ENCODE measurements at places on chromosomes 6 and 20.

- DNase-seq: no peak
These were observed 507.7 kb upstream of the SLC35B3 start for GRCh38 chr6:8943073-8943472.

GRCh38 chr6:6315660-6316059 is 4.8 kb downstream of the F13A1 start:
- DNase-seq: no peak

GRCh38 chr6:32974016-32974333 is 5.6 kb downstream of the BRD2 start:
- no peak for DNase-seq

DNA sequence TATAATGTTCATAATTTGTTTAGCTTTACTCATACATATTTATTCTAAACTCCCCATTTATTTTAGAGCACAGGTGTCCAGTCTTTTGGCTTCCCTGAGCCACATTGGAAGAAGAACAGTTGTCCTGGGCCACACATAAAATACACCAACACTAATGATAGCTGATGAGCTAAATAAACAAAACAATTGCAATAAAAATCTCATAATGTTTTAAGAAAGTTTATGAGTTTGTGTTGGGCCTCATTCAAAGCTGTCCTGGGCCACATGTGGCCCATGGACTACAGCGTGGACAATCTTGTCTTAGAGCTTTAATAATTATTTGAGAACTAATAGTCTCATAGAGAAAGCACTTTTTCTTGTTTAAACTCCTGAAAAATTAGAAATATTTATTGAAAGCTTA is 131.3 kb downstream of the MYO6 start:
- DNase-seq: no peak

DNA sequence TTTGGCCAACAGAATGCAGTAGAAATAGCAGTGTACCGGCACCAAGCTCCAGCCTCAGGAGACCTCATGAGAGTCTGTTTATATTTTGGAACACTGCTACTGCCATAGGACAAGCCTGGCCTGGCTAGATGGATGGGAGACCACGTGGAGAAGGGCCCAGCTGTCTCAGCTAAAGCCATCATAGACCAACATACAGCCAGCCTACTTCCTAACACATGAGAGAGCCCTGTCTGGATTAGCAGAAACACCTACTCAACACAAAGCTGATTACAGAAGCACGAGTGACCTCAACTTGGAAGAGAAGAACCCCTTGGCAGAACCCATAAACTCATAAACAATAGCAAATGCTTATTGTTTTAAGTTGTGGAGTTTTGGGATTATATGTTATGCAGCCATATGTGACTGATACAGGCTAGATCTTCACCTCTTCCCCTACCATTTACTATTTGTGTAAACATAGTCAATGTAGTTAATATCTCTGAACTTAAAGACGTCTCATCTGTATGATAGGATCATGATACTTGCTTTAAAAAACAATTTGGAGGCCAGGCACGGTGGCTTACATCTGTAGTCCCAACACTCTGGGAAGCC is 199.4 kb upstream of the ZNF217 start:
- DNase-seq: no peak

GRCh38 chr6:108650325-108650724 is 89.6 kb downstream of the FOXO3 start:
- DNase-seq: no peak

GRCh38 chr6:7425808-7426190 is 36.2 kb downstream of the RIOK1 start:
- no peak for DNase-seq

DNA sequence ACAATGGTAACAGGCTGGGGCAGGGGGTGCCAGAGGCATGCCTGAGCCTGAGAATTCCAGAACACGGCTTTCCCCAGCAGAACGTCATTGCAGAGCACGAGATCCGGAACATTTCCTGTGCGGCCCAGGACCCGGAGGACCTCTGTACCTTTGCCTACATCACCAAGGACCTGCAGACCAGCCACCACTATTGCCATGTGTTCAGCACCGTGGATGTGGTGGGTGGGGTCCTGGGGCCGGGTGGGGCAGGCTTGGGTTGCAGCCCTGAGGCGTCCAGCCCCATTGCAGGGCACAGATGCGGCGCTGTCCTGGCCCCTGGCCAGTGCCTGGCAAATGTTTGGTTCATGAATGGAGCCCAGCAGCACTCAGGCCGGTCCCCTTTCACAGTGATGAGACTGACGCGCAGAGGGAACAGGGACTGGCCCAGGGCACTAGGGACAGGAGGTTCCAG is 57.1 kb downstream of the TCP11 start:
- no peak for DNase-seq

GRCh38 chr20:61082720-61083119 is 169.3 kb upstream of the CDH4 start:
- no peak for DNase-seq

- no peak for DNase-seq
These were observed 457.8 kb downstream of the EPM2A start for GRCh38 chr6:145277358-145278086.

DNA sequence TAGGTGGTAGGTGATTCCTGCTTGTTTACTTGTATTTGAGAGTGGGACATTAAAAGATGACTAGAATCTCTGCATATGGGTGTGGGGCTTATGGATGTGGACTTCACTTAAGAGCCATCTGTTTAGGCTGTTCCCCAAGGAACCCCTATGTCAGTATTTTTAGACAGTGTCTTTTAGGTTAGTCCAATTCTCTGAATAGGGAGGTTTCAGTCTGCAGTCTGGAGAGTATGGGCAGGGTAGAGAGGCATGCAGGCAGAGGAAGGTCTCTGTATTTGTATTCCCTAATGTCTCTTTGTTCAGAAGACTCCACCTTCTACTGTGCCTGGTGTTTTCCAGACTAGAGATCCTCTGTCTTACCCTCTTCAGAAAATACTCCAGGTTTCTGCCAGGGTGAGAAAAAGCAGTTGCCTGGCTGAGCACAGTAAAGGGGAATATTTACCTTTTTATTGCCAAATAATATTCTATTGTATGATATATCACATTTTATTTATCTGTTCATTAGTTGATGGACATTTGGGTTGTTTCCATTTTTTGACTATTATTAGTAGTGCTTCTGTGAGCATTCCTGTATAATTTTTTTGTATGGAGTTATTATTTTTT is 19.1 kb downstream of the SLX4IP start:
- DNase-seq: no peak

DNA sequence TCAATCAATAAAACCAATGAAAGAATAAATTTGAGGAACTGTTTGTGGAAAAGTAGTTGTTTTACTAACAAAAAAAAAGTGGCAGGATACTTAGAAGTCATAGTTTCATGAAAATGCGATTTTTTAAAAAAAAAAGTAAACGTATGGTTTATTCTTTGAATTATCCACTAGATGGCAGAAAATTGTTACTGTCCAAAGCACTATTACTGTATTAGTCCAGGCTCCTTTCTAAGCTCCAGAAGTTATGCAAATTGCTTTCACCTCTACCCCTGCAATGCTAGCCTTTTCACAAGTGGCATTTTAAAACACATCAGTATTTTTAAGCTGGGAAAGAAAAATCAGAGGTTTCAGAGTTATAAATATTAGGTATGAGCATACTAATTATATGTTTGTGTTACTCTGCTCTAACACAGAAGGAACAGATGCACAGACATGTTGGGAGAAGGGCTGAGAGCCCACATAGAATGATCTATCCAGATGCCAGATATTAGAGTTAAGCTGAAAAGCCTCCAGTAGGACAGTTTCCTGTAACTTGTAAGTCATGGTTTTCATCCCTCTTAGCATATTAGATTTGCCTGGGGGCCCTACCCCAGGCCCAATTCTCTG is 63.9 kb downstream of the FHL5 start:
- DNase-seq: peak; percentile 3

GRCh38 chr6:6546318-6547109 is 42.0 kb upstream of the LY86 start:
- no peak for DNase-seq

DNA sequence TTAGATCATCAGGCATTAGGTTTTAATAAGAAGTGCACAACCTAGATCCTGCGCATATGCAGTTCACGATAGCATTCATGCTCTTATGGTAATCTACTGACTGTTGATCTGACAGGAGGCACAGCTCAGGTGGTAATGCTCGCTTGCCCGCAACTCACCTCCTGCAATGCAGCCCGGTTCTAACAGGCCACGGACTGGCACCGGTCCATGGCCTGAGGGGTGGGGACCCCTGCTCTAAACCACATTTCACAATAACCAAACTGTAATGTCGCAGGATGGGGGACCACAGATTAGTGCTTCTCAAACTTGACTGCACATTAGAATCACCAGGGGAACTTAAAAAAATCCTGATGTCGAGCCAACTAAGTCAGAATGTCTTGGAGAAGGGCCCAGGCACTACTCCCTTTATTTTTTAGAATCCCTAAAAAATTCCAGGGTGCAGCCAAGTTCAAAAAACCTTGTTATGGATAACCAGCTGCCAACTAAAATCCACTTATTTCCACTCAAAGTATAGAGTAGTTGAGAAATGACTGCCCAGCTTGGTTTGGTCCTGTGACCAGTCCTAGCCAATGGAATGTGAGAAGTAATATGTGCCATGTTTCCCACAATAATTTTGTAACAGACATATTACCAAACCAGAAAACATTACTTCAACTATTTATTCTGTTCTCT is 3.1 kb downstream of the SHPRH start:
- peak; percentile 12 for DNase-seq

- peak; percentile 80 for DNase-seq
These were observed 81.2 kb downstream of the UNC5CL start for GRCh38 chr6:40957616-40958492.

DNA sequence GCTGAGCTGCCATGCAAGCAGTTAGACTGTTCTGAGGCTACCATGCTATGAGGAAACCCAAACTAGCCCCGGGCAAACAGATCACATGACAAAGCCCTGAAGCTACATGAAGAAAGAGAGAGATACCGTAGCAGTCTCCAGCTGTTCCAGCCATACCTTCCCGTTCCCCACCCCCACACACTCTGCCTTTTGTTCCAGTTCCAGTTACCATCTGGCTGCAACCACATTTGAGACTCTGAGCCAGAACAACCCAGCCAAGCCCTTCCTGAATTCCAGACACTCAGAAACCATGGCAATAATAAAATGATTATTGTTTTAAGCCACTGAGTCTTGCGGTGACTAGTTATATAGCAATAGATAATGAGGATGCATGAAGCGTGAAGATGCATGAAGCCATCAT is 28.3 kb downstream of the RIN2 start:
- peak; percentile 86 for DNase-seq

DNA sequence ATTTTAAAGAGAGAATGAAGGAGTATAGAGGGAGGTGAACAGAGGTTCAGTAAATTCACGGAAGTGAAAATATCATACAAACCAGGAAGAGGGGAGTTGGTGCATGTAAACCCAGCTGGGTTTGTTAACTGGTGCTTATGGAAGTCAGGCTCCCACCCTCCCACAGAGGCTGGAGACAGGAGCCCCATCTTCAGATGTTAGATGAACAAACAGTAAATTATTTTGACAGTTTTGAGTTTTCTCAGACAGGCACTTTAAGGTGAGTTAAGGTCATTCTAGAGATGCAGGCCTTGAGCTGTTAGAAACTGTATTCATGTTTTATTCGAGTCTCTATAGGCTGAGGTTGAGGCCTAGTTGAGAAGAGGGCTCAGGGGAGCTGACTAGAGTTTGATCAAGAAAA is 41.8 kb upstream of the FUCA2 start:
- no peak for DNase-seq

- peak; percentile 44 for DNase-seq
These were observed at the start of gene AKAP7 for GRCh38 chr6:131135244-131136020. Gene AKAP7 (plus strand): TSS chr6:131135467. CDS start chr6:131135764, 297 bp downstream.

- DNase-seq: no peak
These were observed 116.0 kb upstream of the MRPS10 start for GRCh38 chr6:42333612-42334011.

DNA sequence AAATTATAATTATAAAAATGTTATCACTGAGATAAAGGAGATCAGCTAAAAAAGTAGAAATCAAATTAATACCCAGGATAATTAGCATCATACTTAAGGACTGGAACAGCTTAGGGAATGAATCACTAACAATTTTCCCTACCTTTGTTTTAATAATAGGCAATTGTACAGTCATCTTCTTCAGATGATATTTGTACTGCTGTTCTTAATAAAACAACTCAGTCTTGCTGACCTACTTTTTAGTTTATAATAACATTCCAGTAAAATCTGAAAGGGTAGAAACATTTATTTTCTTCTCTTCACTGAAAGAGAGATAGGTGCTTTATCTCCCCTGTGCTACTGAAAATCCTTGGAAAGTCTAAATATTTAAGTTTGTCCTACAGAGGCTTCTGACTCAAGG is 271.2 kb upstream of the THEMIS start:
- no peak for DNase-seq

GRCh38 chr20:20009784-20010253 is 7.3 kb upstream of the NAA20 start:
- no peak for DNase-seq

DNA sequence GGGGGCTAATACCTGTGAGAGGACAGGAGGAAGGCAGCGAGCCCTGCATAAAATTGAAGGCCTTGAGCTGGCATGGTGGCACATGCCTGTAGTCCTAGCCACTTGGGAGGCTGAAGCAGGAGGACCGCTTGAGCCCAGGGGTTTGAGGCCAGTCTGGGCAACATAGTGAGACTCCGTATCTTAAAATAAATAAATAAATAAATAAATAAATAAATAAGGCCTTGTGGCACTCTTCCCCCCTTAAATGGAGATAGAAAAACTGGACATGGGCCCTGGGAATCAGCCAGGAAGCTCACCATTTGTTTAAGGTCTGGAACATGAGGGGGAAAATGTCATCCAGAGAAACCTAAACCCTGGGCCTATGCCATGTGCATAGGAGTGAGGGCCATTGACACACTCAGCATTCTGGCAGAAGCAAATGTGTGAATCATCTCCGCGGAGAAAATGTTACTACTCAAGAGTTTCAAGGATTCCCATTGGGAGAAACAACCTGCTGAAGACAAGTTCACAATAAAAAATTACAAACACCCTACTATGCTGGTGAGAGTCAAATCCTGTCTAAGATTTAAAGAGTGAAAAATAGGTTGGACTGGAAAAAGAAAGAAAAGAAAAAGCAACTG is 51.9 kb upstream of the UBR2 start:
- no peak for DNase-seq

GRCh38 chr20:14127514-14128223 is 132.4 kb downstream of the MACROD2 start:
- no peak for DNase-seq

DNA sequence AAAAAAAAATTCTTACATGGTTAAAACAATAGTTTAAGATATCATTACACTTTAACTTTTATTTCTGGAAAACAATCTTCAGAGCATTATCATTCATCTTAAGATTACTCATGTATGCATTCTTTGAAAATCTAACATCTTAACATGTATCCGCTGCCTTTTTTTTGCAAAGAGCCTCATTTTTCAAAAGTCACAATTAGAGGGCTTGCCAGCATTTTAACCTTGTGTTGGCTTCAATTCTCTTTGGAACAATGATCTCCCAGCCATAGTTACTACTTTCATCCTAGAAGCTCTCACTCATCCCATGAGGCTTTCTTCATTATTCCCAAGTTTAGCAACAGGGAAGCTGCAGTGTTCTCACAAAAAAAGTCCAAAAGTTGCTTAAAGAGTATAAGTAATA is 330.8 kb downstream of the BCKDHB start:
- no peak for DNase-seq

GRCh38 chr6:122839472-122839871 is 50.4 kb downstream of the SMPDL3A start:
- peak; percentile 40 for DNase-seq

GRCh38 chr6:21590346-21590745 is 3.2 kb upstream of the SOX4 start:
- no peak for DNase-seq

Data from GM04504 (cell line).